ENCODE measurements at places on chromosomes 5 and 9.

DNA sequence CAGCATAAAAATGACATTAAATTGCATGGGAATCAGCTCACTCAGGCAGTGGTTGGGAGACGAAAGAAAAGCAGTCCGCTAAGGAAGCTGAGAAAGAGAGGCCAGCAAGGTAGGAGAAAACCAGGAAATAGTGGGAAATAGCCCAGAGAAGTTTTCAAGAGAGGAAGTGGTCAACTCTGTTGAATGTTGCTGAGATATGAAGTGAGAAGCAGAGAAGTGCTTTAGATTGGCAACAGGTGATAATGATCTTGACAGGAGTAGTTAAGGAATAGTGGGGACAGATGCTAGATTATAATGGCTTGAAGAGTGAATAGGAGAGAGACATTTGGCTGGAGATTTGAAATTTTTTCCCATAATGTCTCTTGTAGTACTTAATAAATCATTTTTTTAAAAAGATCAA is 30.8 kb downstream of the CNTRL start:
- DNase-seq, result no peak

- no peak for DNase-seq
These were observed 478 bp upstream of the SETD9 start for GRCh38 chr5:56908942-56909293.

DNA sequence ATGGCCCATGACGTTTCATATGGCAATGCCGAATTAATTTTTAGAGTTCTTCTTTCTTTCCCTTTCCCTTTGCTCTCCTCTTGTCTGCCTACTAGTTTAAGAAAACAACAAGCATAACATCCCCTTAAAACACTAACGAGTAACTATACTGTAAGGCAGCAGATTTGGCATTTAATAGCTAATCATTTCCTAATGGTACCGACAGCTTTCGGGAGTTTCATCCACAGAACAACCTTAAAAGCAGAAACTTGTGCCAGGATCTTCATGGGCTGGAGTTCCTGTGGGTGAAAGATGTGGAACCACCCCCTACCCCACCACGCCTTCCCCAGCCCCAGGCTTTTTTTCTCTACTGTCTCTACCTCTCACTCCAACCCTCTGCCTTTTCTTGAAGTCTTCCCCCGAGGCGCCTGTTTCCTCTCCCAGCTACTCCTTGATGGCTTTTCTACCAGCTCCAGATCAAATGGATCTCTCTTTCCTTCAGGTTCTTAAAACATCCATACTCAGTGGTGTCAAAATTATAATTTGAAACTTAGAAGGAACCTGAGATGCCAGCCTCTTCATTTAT is 319.5 kb downstream of the PIK3R1 start:
- no peak for DNase-seq

GRCh38 chr5:61289241-61289640 is 42.8 kb upstream of the ZSWIM6 start:
- DNase-seq, result no peak

- DNase-seq, result no peak
These were observed 70.9 kb downstream of the GAPVD1 start for GRCh38 chr9:125332527-125332926.

- DNase-seq, result no peak
These were observed 111.0 kb upstream of the CDKN2B start for GRCh38 chr9:22120159-22120549.

DNA sequence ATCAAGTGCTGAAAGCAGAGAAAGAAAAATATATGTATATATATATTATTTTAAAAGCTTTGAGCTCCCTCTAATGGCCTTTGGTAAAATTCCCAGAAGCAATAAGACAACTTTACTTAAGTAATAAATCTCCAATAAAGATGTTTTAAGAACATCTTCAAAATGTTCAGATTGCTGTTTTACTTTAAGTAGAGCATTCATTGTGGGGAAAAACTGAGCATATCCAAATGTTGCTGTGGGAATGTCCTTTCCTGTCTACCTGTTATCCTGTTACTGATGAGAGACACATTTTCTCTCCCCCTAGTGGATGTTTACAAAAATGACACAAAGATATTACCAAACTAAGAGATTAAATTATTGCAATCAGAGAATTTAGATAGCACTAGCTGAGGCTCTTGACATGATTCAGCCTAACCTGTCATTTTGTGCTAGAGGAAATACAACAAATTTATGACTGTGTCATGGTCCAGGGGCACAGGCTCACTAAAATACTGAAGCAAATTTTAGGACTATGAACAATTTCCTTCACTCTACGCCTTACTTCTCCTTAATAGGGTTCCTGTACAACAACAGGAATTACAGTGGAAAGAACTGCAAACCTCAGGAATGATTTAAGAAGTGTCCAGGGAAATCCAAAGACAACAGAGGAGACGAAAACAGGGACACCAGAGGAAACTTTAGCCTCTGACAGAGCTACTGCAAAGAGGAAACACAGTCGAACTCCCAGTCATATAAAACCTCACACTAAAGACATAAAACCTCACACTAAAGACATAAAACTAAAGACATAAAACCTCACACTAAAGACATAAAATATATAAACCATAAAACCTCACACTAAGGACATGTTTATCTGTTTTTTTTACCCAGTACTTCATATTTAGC is 24.3 kb upstream of the PRRC1 start:
- DNase-seq, result no peak

DNA sequence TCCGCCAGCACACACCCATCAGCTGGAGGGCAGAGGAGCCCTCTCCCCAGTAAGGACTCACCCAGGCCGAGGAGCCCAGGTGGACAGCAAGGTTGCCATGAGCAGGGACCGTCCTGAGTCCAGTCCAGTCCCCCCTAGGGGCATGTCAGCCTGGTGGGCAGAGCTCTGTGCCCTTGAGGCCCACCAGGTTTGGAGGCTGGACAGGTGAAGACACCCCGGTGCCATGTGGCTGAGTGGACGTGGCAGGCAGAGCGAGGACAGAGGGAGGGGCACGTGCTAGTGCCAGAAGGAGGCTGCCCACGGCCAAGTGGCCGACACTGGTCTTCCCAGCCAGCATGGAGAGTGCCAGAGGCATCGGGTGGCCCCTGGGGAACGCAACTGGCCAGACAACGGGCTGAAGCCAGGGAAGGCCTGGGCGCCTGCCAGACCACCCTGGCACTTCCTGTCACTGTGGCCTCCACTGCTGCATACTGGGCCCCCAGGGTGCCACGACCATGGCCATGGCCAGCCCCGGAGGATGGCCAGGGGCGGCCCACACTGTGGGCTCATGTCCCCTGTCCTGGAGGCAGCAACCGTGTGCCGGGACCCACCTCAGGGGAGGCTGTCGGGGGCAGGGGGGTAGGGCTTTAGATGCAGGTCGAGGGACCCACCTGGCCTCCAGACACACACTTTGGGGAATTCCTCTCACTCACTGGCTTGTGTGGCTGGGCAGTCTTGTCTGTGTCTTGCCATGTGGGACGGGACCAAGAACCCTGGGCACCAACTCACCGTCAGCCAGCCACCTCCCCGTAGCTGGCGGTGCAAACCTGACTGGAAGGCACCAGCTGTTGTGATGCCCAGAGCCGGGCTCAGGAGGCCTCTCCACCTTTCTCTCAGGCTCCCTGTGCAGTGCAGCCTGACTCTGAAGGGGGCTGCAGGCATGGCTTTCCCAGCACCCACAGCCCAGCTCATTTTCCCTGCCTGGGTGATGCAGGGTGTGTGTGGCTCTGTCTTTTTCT is 42.3 kb upstream of the LPCAT1 start:
- no peak for DNase-seq

DNA sequence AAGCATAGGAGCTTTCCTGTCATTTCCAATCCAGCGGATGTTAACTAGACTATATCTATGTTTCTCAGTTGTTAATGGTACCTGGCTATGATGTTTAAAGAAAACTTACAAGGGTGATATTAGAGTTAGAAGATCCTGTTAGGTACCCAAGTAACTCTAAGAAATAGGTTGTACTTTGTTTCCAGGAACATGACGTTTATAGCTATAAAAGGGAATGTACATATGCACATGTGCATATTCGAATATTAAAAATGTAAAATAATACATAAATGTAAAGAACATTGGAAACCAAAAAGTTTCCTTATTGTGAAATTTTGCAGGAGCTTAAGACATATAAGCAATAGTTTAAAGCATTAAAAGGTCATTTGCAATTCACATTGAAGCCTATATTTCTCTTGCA is 247.7 kb upstream of the EDIL3 start:
- no peak for DNase-seq

- no peak for DNase-seq
These were observed 386.1 kb upstream of the KIF2A start for GRCh38 chr5:61919920-61920319.

GRCh38 chr9:3569529-3569928 is 43.7 kb upstream of the RFX3 start:
- DNase-seq, result no peak

DNA sequence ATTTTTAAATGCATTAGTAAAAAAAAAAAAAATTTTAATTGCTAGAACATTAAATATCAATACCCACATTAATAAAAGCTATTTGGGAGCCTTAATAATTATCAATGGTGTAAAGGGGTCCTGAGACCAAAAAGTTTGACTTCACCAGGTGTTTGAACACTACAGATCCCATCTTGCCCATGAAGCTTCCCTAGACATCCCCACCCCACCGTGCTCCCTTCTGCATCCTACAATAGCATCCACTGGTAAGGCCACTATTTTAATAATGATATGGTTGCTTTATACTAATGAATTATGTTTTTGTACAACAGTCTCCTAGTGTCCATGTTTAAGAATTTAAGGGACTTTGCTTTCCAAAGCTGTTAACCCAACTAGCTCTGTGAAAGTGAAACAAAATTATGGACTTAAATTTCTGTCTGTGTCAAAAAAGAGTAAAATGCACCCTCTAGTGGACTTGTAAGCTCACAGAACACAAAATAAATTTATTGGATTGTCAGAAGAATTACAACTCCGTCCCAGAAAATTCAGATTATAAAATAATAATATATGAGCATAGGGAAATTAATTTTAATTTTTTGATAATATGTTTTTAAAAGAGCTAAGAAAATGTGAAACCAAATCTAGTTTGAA is 76.0 kb downstream of the ARL15 start:
- DNase-seq, result no peak

DNA sequence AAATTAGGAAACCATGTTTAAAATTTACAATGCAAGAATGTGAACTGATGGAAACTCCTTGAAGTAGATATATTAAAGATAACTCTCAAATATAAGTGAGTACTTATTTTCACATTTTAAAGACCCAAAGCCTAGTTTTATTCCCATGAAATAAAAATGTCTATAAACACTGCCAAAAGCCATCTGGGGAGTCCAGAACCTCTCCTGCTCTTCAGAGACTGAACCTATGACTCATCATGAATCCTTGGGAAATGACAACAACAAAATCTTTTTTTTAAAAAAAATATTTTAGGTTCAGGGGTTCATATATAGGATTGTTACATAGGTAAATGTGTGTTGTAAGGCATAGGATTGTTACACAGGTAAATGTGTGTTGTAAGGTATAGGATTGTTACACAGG is 33.8 kb upstream of the FYB1 start:
- no peak for DNase-seq

DNA sequence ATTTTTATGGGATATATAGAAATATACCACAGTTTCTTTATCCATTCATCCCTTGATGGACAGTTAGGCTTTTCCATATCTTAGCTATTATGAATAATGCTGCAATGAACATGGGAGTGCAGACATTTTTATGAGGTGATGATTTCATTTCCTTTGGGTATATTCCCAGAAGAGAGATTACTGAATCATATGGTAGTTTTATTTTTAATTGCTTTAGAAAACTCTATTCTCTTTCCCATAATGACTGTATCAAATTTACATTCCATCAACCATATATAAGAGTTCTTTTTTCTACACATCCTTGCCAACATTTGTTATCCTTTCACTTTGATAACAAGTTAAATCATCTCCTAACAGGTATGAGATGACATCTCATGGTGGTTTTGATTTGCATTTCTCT is 821.6 kb downstream of the TLE1 start:
- DNase-seq, result no peak

- no peak for DNase-seq
These were observed 3.6 kb upstream of the JAKMIP2 start for GRCh38 chr5:147786142-147786541.

DNA sequence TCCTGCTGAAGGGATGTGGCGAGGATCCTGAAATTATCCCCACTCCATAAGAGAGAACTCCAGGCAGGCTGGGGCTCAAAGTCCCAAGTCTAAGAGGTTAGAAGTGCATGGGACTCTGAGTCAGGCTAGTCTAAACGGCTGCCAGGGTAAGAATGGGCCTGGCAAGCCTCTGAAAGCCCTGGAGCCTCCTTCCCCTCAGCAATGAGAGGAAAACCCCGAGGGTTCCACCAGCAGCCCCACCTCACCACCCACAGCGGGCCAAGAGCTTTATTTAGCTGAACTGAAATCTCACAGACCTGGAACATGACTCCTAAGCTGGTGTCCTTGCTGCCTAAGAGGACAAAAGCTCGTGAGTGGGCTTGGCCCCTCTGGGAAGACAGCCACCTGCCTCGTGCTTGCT is 135.5 kb downstream of the SEC61B start:
- no peak for DNase-seq

- no peak for DNase-seq
These were observed 1.2 kb downstream of the PRRT1B start for GRCh38 chr9:131546336-131547084.

DNA sequence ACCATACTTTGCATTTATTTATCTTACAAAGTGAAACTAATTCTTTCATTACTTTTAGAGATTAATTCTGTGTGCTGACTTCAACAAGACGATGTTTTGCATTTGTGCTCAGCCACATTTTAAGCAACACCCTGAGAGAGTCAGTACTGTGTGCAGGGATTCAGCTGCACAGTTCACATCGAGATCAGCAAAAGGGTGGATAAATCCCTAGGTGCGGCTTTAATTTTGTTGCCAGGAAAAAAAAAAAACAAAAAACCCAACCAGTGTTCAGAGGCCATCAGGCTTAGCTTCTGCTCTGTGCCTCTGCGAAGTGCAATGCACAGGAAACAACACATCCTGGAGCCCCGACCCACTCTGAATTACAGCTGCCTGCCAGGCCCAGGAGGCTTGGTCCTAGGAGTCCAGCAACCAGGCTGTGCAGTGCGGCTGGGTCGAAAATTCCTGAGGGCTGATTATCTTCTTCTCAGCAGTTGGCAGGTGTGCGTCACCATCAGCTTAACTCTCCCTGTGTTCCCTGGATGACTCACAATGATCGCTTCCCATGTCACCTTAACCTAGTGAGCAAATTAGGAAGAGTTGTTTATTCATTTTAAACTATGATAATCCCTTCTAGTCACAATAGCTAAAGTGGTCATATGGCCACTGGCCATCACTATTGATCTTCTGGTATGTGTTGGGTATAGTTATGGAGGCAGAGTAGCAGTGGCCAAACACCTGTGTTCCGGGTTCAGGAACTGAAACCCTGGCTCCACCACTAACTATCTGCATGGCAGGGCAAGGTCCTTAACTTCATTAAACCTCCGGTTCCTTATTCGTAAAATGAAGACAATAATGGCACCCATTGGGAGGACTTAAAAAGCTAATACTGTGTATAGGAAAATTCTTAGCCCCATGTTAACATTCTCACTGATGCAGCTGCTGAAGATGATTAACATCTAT is 31.2 kb upstream of the NDUFB6 start:
- DNase-seq, result no peak

DNA sequence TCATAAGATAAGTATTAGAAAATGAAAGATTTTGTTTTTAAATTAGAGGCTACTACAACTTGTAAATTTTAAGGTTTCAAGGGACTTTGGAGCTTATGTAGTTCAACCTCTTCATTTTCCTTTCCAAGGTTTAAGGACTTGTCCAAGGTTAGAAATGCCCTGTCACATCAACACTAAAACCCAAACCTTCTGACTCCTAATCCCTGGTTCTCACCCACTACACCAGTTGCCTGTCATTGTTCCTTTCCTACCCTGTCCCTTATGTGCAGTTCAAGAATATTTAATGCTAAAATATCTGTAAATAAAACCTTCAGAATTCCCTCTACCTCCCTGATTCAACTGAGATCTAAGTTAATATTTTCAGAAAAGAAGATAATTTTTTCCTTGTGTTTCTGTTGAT is 206.4 kb downstream of the NFIB start:
- DNase-seq, result no peak

All from activated T-cell treated with anti-CD3 and anti-CD28 coated beads for 24 hours (primary cell).